Retina (tissue), 1 donor: ENCODE measurements at places on chromosomes 1 and 21.

- no peak for DNase-seq
Measured at GRCh38 chr1:55317673-55318072, 102.5 kb upstream of the USP24 start.

DNA sequence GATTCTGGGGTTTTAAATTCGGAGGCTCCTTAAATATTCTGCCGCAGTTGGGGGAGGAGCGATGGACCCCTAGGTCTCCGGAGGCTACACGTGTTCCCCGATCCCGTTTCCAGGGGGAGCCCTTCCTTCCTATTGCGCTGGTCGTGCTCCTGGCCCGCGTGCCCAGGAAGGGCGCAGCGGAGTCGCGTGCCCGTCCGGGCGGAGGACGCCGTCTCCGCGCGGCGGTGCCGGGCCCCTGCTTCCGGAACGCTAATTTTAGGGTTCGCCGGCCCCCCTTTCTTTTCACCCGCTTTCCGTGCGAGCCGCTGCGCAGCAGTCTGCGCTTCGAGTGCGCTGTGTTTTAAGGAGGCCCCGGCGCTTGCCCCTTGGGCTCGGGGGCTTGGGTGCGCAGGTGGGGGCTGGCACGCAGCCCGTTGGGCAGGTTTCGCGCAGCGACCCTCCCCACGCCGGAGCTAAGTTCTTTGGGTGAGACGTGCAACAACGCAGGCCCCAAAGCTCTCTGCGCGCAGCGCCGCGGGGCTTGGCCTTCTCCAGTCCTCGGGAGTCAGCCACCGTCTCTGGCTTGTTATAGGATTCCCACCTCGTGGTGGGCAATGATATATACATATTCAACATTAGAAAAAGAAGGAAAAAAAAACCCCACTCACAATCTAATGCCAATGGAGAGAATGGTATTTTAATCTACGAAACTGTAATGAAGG lies 43.5 kb upstream of the DNAJC6 start:
- peak; percentile 83 for DNase-seq

DNA sequence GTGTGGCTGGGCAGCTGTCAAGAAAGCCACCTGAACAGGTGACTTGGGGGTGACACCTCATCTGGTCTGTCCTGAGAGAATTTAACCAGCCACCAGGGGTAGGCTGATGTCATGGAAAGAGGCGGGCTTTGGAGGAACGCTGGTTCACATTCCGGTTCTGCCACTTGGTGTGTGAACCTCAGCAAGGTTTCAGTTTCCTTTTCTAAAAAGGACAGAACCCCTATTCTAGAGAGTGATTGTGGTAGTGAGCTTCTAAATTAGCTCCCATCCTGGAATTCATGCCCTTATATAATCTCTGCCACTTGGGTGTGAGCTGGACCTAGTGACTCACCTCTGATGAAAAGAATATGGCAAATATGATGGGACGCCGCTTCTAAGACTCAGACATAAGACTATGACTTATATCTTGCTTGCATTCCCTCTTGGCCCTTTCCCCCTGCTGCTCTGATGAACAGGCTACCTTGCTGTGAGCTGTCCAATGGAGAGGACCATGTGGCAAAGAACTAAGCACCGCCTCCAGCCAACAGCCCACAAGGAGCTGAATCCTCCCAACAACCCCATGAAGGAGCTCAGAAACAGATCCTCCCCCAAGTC lies 332.1 kb downstream of the RRAGC start:
- no peak for DNase-seq

GRCh38 chr1:66298464-66298863 lies 235.5 kb upstream of the SGIP1 start:
- no peak for DNase-seq

- DNase-seq: no peak
Measured at GRCh38 chr1:58785442-58786058, 1.7 kb upstream of the JUN start.

DNA sequence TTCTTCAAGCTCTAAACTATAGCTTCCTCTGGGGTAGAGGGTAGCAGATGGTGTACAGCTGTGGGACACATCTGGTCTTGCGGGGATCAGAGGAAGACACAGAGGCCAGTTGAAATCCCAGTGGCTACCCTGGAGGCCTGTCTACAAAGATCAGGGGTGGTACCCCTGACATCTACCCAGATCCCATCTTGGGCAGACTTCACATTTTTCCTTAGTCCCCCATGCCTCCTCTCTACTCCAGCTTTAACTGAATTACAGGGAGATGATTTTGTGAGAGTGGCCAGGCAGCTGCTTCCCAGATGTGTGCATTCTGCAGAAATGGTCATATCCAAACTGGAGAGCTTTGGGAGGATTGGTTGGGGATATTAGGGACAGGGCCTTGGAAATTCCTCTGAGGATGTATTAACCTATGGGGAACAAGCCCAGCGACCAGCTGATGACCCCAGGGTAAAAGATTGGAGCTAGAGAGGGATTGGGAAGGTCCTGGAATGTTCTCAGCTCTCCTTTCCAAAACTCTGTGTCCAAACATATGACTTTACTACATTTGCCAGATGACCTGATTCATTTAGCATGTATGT lies 9.6 kb upstream of the CD34 start:
- DNase-seq: no peak

DNA sequence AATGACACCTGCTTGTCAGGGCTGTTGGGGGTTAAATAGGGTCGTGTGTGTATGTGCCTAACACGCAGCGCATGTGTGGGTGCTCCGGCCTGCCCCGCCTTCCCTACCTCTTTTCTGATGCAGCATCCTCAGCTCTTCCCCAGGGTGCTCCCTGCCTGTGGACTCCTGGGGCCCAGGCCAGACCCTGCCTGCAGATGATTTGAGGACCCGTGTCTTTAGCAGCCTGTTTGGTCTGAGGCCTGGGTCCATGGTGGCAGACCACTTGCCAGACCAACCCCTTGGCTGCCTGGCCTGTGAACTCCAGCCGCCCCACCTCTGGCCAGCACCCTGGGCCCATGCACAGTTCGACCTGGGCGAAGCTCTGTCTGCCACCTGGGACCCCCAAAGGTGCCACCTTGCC lies 57.0 kb upstream of the SIM2 start:
- DNase-seq: no peak

DNA sequence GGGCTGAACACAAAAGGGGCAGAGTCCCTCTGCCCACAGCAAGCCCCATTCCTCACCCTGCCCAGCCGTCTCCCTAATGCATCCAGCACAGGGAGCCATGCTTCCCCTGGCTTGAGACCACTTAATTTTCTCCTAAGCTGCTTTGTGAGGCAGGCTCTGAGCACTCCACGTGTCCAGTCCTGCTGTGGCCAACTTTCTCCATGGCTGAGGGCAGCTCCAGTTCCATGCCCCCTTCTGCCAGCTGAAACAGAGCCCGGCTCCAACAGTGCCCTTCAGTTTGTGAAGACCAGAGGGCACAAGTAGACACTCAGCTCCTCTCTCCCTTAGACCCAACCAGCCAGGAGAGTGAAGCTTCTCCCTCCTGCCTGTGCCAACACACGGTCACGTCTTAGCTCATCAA lies 33.8 kb downstream of the PLEKHA6 start:
- no peak for DNase-seq

GRCh38 chr1:90851711-90852050 lies 134.6 kb upstream of the BARHL2 start:
- no peak for DNase-seq

DNA sequence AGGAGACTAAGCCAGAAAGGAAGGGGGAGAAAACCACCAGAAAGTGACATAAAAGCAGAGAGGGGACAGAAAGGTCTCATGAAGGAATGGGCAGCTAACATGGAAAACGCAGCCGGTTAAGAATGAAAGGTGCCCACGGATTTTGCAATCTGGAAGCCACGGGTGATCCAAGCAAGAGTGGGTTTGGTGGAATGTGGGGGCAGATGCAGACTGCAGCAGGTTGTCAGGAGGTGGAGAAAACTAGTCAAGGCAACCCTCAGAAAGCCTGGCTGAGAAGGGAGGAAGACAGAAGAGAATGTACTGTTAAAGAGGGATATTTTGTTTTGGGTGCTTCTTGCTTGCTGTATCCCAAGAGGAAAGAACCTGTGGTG lies 12.6 kb upstream of the SMIM12 start:
- DNase-seq: no peak

GRCh38 chr21:41470054-41470453 lies 37.9 kb downstream of the TMPRSS2 start:
- no peak for DNase-seq

GRCh38 chr1:103110701-103111100 lies 2.4 kb upstream of the COL11A1 start:
- no peak for DNase-seq

GRCh38 chr1:100622966-100623762 lies 85.2 kb downstream of the GPR88 start:
- no peak for DNase-seq

DNA sequence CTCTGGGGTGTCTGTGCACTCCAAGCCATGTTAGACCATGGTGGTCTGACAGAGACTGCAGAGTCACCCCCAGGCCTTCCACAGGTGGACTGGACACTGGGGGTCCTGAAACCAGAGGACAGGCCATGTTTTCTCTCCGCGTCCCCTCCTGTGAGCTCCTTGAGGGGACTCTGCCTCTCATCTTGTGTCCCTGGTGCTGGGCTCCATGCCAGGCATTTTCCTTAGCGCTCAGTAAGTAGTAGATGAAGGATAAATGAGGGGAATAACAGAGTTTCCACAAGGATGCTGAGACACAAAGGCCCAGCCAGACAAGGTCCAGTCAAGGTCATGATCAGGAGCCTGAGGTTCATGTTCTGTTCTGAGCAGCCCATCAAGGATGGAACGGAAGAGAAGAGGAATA lies 57.4 kb downstream of the FAM163A start:
- DNase-seq: no peak

- no peak for DNase-seq
Measured at GRCh38 chr21:31732597-31733550, 956 bp upstream of the SCAF4 start.

DNA sequence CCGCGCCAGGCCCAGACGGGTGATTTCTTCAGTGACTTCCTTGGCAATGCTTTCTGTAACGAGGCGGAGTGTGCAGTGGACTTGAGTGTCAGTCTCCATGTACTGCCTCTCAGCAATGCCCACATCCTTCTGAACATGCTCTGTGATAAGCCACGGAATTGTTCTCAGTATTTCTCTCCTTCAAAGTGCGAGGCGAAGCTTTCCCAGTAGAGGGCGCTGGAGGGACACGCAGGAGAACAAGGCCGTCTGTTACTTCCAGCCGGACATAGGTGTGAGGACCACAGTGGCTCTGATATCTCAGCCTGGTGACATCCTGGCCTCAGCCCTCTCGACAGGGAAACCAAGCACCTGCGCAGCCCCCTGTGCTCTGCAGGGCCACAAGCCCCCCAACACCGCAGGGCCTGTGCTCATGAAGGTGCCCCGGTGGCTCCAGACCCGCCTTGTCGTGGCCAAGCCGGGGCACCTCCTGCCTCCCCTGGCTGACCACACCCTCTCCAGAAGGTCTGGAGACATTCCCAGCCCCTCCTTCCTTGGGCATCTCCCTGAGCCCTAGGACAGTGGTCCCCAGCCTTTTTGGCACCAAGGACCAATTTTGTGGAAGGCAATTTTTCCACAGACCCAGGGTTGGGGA lies 46.1 kb upstream of the BACE2 start:
- DNase-seq: peak; percentile 84

- DNase-seq: no peak
Measured at GRCh38 chr1:179175011-179175841, 54.3 kb downstream of the ABL2 start.

DNA sequence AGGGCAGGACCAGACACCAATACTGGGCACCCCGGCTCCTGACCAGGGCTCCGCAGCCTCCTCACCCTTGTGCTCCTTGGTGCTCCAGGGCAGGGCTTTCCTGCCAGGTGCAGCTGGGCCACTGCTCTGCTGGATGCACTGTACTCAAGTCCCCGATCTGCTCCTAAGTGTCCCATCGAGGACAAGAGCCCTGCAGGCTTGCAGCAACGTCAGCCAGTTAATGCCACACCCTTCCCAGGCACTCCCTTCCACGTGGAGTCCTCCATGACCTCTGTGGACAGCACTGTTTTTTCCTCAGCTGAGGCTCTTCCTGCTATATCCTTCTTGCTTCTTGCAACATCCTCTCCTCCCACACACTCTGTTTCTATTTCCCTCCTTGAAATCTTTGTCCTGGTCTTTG lies 94.0 kb upstream of the NGF start:
- DNase-seq: no peak

- peak; percentile 58 for DNase-seq
Measured at GRCh38 chr1:182114627-182115023, 53.1 kb upstream of the ZNF648 start.
